Activated CD4-positive, alpha-beta T cell treated with anti-CD3 and anti-CD28 coated beads for 48 hours (primary cell): ENCODE measurements at places on chromosomes 7 and 10.

GRCh38 chr7:117791877-117792780, 81.1 kb downstream of the CTTNBP2 start:
- DNase-seq, result no peak

- no peak for DNase-seq
Measured at GRCh38 chr7:16428182-16428581, 6.8 kb upstream of the CRPPA start.

DNA sequence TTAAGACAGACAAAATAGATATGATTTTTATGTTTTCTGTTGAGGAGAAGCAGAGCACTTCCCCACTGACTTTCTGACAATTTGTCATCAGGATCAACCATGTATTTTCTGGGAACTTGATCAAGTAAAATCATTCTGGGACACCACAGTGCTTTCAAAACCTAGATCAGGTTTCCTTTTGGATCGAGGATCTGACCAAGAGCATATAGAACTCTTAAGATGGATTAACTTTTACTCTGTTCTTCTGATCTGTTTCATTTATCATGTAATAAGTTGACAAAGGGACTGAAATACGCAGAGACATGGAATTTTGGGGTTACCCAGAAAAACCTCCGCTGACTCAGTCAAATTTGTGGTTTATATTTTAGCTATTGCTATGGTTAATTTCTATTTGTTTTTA, 136.0 kb upstream of the WNT16 start:
- no peak for DNase-seq

GRCh38 chr7:80902716-80903308, 16.0 kb downstream of the SEMA3C start:
- DNase-seq, result no peak

DNA sequence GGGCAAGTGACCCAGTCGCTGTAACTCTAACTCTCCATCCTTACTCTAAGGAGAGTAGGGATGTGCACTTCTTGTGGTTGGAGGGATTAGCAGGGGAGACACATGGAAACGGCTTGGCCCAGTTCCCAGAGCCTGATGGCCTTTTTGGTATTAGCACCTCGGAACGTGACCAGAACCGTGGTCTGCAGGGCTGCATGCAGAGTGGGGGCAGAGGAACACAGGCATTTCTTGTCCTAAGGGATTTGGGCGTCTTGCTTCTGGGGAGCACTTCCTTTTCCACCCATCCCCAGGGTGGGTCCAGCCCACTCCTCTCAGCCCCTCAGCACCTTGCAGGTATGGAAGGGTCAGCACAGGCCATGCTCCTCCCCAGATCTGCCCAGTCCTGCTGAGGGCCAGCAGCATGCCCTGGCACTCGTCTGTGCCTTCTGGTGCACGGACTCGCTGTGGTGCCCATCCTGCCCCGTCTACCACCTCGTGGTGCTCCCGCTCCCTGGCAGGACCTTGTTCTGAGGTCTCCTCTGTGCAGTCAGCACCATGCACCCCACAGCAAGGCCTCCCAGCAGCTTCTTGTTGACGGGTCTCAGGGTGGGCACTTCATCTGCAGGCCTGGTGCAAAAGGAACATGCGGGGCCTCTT, 109.6 kb downstream of the ACTR3B start:
- DNase-seq, result no peak

GRCh38 chr7:117757440-117757839, 115.8 kb downstream of the CTTNBP2 start:
- no peak for DNase-seq

GRCh38 chr7:84196084-84196503, 1.5 kb upstream of the SEMA3A start:
- DNase-seq, result no peak

GRCh38 chr7:40887099-40887498, 752.3 kb downstream of the SUGCT start:
- DNase-seq, result no peak
